ENCODE measurements at places on chromosomes 13 and 19.

GRCh38 chr13:74000876-74001275, 133.3 kb downstream of the KLF12 start:
- DNase-seq: no peak

GRCh38 chr13:66586489-66586888, 643.6 kb downstream of the PCDH9 start:
- DNase-seq: no peak

DNA sequence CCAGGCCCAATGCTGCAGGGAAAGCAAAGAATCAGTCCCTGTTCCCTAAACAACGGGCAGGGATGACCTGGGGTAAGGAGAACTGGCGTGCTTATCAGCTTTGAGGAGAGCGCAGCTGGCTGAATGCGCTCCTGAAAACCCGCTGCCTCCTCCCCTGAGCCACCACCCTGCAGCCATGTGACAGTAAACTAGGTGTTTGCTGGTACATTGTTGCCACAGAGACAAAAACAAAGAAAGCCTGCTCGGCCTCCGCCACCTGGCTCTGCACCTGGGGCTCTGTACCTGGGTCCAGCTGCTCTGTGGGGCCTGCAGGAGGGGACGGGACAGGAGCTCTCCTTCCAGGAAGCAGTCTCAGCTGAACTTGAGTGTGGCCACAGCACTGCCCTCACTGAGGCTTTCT, 21.8 kb downstream of the MCF2L start:
- DNase-seq: no peak

- DNase-seq: no peak
Observed at GRCh38 chr13:81048026-81048461, 707.1 kb upstream of the SPRY2 start.

- DNase-seq: no peak
Observed at GRCh38 chr13:24307211-24308067, 1.9 kb upstream of the C1QTNF9 start.

Measured in psoas muscle (tissue), 8 donors.